ENCODE measurements at places on chromosomes 2 and 18. TPM values are rescaled to one million over a fixed set of nuclear protein-coding genes. Genes with fewer than 3 reads are reported as not detected.

The REG3A gene
- not detected for total RNA-seq

The TNP1 gene
- total RNA-seq = not detected

The KCNJ3 gene
- not detected for total RNA-seq

The IL36G gene
- total RNA-seq = not detected

The OSBPL1A gene
- 43.5 TPM for total RNA-seq

The TCF23 gene
- not detected for total RNA-seq

The DNAH6 gene
- total RNA-seq = 0.09 TPM

The SPP2 gene
- not detected for total RNA-seq

All from smooth muscle cell of bladder (primary cell).